ENCODE measurements at places on chromosomes 6 and 20.

DNA sequence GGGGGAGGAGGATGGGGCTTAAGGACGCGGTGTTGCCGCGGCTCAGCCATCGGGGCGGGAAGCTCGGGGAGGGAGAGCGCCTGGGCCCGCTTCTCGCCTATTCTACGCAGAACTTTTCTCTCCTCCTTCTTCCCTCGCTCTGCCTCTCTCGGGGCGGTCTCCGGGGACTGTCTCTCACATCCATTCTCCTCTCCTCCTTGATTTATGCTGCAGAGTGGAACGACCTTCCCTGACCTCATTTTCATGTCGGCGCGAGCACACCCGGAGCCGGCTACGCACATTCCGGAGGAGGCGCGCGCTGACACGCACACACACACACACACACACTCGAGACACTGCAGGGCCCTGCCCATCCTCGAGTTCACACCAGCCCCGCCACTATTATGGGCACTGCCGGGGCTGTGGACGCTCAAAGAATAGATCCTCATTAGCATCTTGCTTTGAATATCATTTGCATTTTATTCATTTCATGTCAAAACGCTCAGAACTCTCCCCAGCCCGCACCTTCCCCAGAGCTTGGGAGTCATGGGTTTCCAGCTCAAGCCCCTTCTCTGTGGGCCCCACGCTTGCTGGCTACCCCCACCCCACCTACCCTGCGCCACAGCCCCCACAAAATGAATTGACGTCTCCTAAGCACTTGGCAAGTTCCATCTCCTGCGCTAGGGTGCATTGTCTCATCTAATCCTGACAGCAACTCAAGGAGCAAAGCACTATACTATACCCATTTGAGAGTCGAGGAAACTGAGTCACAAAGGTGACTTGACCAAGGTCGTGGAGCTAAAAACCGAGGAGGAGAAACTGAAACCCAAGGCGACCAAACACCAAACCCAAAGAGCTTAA, 36.8 kb downstream of the NCR2 start:
- DNase-seq = peak; percentile 24

DNA sequence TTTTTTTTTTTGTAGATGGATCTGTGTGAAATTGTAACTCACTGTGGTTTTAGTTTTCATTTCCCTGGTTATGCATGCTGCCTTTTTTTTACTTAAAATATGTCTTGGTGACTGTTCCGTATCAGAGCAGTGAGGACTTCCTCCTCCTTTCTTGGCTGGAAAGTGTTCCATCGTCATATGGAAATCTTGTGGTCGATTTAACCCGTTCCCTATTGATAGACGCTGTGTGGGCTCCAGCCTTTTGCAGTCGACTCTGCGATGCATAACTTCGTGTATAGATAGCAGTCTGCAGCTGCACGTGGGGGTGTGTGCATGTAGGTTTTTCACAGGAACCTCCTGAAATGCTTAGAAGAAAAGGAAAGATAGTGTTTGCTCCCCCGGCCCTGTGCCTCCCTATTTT, 28.1 kb upstream of the PNPLA1 start:
- peak; percentile 20 for DNase-seq

DNA sequence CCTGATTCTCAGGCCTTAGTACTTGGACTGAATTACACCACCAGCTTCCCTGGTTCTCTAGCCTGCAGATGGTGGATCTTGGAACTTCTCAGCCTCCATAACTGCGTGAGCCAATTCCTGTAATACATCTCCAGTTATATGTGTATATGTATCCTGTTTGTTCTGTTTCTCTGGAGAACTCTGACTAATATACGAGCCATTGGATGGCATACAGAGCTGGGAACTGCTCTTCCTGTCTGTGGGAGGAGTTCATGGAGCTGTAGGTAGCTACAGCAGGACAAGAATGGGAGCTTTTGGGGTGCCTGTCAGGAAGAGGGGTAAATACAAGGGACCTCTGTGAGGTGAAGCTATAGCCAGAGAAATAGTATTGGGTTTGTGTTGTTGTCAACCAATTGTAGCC, 41.2 kb downstream of the TMEM14A start:
- DNase-seq = peak; percentile 63

DNA sequence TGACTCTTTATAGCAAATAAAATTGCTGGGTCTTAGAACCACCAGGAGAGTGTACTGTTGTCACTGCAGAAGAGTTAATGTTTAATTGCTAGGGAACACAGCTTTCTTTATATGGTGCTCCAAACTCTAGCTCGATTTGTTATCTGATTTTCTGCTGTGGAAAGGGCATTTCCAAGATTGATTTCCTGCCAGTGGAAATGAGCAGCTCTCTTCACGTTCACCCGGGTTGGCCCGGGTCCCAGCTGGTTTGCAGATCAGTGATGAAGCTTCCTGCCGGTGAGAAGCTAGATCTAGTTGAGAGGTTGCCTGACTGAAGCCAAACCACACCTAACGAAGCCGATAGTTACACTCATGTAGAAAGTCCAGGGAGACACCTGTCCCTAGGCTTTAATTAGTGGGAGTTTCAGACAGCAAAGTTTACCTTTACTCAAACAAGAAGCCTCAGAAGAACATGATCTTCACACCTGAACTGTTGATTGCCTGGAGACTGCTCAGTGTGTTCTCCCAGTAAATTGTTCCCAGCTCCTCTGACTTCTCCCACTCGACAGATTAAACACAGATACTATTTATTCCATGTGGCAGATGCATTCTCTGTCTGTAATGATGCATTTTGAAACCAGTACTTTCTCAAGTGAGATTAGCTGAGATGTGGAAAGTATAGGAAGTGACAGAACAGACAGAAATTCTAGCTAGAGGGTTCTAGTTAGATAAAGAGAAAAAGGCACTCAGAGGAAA, 27.8 kb downstream of the PAQR8 start:
- peak; percentile 21 for DNase-seq

DNA sequence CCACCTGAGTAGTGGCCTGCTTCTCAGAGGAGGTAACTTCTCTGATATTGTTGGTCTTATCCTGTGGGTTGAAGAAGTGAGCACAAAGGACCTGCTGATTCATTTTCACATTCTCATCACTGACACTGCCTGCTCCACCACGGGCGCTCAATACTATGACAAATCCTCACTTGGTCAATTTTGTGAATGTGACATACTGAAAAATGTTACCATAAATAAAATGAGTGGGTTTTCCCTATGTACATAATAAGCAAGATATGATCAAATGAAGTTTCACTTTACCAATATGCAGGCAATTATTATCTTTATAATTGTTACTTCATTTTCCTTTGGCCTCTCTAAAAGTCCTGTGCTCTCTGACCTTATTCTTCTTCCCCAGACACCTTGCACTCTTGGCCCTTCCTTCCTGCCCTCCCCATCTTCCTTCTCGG, 71.5 kb upstream of the RIPOR2 start:
- DNase-seq = no peak

GRCh38 chr6:137233911-137234863, 15.0 kb upstream of the IFNGR1 start:
- DNase-seq = peak; percentile 90

DNA sequence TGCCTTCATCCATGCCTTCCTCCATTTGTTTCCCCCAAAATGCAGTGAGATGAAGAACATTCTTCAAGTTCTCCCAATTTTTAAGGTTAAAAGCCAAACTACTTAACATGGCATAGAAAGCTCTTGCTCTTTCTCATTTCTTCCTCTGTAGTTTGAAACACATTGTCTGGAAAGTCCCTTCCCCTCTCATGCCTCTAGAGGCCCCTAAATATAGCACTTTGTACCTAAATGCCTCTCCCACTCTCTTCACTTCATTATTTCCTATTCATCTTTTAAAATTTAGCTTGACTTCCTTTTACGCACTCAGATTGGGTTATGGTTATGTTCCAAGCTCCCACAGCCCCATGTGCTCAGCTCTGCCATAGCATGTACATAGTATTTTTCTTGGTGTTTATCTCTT, 389.3 kb downstream of the HDGFL1 start:
- no peak for DNase-seq

- DNase-seq = no peak
Measured at GRCh38 chr6:127547215-127547614, 28.1 kb upstream of the MTCL3 start.

DNA sequence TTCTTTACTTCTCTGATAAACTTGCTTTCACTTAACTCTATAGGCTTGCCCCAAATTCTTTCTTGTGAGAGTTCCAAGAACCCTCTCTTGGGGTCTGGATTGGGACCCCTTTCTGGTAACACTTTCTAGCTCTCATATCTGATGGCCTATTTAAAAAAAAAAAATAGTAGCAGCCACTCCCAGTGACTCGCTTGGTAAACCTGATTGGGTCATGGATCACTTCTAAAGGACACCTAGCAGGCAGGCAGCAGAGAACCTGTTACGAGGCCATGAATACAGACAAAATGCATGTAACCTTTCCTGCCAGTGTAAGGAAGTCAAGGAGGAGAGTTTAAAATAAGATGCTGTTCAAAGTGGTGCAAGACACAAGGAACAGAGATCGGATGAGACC, 9.1 kb upstream of the SERPINB6 start:
- DNase-seq = no peak

DNA sequence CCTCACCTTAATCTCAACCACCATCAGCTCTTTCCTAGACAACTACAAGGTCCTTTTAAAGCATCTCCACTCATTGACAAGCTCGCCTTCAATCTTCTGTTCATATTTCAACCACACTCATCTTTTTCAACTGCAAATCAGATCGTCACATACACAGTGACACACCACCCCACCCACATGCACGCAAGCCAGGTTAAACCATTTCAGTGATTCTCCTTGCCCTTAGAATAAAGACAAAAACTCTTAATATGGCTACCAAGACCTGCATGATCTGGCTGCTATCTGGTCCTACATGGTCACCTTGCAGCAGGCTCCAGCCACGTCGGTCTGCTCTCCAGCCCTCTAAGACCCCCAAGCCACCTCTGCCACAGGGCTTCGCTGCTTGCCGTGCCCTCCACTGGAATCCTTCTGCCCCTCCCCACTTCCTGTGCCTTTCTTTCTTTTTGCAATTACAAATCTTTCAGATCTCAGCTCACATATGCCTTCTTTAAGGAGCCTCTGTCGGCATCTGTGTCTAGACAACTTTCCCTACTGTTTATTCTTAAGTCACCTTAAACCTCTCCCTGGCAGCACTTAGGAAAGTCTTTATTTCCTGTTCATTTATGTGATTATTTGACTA, 507.3 kb upstream of the ARID1B start:
- no peak for DNase-seq

- no peak for DNase-seq
Measured at GRCh38 chr20:43570496-43570895, 11.7 kb downstream of the SGK2 start.

DNA sequence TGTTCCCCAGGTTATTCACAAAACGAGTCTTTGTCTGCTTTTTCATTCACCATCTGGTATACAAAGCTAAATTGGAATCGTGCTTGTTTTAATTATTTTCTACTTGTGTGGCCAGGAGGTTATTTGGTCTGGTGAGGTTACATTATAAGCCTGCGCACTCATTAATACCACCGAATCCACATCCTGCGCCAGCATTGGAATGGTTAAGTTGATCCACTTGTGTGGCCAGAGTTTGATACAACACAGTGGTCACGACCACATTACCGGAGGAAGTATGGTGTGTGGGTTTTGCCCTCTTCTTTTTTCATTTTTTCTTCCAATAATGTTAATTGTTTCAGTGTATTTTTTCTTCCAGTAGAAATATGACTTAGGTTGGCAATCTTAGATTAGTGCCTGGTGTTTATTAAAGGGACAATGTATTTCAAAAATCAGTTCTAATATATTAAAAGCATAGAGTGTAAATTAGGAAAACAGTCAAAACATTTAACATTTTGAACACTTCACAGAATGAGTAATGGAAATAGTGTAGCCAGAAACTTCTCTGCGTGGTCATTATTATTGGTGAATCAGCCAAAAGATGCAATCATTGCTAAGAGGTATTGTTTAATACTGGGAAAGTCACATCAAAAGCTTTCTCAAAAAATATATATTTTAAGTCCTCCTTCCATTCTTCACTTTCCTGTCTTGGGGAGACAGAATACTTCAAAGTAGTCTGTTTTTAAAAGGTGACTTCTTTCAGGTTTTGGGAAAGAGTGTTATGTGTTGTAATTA, 84.5 kb downstream of the JARID2 start:
- no peak for DNase-seq

DNA sequence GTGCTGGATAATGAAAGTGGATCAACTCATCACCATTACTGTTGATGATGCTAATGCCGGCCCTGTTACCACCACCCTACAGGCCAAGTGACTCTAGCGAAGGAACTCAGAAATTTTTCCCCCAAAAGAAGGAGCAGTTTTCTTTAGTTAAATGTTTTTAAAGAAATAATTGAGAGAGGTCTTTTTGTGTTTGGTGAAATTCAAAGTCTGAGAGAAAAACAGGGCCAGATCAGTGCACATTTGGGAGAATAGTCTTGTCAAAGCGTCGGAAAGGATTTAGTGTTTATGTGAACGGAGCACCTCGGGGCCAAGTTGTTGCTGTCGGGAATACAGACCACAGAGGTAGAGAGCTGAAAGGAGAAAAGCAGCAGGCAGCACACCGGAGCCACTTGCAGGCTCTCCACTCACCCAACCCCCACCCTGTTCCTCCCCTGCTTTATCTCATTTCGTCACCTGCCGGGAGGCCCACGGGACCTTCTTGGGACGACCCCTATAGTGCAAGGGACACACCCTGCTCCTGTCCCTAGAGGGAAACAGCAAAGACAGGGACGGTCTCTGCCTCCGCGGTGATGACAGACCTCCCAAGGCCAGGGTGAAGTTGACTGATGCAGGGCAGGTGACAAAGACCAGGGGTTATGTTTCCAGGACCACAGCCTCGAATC, 6.8 kb downstream of the TFAP2B start:
- no peak for DNase-seq

DNA sequence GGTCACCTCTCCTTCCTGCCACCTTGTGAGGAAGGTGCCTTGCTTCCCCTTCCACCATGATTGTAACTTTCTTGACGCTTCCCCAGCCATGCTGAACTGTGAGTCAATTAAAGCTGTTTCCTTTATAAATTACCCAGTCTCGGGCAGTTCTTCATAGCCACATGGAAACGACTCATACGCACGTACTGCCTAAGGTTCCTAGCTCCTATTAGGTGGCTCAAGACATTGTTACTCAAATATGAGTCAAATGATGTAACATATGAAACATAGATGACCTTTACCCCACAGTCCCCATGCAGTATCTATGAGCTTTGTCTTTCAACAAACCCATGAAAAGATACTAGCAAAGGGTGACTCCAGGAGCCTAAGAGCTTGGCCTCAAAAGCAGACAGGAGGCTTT, 98.3 kb downstream of the SIM1 start:
- DNase-seq = peak; percentile 65
